Activated CD4-positive, alpha-beta T cell treated with anti-CD3 and anti-CD28 coated beads, Interleukin-2, Interleukin-6, amounts not matched to agents 100 ng/mL and 50 ng/mL, durations not matched to agents 16 hours and 8 hours (primary cell): ENCODE measurements at places on chromosomes 6 and 20.

GRCh38 chr6:108565893-108566292 is 5.2 kb downstream of the FOXO3 start:
- DNase-seq: no peak

GRCh38 chr6:48100588-48100895 is 10.5 kb downstream of the PTCHD4 start:
- DNase-seq: no peak

GRCh38 chr20:32680544-32681174 is 6.9 kb upstream of the C20orf203 start:
- DNase-seq: no peak

DNA sequence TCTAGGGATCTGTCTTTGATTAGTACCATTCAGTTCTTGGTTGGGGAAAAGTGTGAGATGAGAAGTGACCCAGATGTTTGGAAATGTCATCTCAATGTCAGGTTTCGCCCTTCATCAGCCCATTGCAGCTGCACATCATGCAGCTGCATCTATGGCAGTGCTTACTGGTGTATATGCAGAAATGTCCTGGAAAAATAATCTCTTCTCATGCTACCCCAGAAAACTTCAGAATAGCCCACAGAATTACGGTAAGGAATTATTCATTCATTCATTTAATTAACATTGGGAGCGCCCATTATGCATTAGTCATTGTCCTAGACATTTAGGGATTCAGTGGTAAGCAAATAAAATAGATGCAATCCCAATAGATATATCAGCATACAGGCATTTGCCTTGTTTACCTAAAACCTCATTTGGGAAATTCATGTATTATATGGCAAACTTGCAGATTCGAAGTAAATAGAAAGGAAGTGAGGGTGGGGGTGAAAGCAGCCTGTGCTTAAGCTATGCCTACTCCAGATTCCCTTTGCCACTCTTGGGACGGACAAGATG is 89.2 kb downstream of the PDE7B start:
- no peak for DNase-seq

DNA sequence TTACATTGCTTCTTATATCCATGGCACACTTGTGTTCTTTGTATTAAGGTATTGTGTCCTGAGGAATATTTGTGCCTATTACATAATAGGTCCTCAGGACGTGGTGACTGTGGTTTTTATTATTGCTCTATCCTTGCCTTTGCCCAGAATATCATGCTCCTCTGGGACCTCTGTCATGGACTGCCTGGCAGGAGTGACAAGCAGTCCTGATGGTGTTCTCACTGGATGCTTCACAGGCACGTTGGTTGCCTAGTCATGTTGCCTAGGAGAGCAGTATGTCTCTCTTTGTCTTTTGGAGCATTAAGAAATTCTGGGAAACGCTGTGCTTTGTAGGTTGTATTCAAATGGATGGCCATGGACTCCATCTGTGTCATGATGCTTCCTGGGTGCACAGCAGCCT is 24.7 kb upstream of the MROH8 start:
- DNase-seq: no peak

- DNase-seq: peak; percentile 55
Measured at GRCh38 chr20:461254-462198, 807 bp downstream of the TBC1D20 start.

DNA sequence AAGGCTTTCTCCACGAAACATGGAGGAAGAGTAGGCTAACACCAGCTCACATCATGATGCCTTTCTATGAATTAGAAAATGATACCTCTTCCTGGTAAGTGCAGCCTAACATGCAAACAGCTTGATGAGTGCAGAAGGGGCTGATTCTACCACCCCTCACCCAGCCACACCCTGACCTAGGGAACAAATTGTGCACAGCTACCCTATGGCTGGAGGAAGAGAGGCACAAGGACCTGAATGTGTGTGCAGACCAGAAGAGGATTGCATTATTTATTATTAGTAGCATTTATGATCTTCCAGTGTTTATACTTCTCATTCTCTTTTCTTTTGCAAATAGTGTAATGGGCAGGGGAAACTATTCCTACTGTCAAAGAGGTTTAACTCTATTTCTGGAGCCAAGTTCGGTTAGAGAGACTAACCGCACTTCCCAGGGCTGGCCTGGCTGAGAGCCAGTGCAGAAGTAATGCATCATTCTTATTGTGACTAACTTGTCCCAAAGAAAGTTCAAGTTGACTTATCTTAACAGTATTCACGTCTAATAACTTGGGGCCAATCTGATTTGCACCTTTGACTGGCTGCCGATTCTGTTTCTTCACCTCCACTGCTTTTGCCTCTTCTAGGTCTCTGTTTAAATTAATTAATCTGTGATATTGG is 237.5 kb downstream of the CD83 start:
- no peak for DNase-seq

- DNase-seq: no peak
Measured at GRCh38 chr6:41768545-41769308, 11.0 kb downstream of the FRS3 start.

DNA sequence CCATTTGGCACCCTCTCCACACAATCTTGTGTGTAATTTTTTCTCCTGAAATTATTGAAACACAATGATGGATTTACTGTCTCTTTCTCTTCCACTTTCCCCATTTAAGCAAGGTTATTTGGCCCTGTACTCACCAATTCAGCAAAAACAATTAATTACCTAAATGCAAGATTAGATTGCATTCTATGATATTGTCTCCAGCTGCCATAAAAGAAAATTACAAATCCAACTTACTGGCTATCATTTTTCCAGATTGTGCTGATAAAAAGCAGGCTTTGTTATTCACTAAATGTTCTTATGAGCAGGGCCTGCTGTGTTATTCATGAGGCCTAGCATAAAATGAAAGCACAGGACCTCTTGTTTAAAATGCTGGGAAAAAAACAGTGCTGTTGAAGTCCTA is 95.8 kb upstream of the IRAK1BP1 start:
- DNase-seq: no peak

GRCh38 chr6:26175428-26176181 is 88.4 kb downstream of the HFE start:
- peak; percentile 78 for DNase-seq
